DMS153 (cell line): ENCODE measurements at places on chromosomes 16 and 17.
A peak's percentile ranks its signal among the peaks of the same experiment; 100 is the strongest.

DNA sequence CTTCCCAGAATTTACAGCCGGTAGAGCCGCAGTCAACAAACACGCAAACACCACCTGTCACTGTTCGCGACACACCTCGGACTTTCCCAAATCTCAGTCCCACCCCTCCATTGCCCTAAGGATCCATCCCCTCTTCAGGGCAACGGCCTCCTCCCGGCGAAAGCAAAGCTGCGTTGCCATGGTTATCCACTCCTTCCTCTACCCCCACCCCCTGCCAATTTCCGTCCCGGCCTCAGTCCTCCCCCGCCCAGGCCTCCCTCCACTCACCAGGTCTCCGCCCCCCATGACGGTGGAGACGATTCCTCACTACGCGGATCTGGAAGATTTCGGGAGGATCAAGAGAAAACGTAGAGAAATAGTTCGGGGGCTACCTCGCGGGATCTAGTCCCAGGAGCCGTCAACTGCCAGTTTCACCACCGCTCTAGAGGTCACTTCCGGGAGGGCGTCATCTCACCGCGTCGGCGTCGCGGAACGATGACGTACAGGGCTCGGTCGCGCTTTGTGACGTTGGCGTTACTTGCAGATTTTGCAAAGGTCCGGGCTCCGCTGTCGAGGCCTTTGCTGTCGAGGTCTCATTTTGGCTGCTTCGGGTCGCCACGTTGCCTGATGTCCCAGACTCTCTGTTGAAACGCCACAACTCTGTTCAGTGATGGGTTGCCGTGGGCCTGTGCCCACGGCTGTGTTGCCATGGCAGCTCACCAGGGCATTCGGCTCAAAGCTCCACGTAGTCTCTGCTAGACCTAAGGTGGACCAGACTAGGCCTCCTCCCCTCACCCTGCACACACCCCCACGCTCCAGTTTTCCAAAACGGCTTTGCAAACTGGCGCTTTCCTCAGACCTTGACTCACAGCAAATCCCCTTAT lies at the start of gene CWC25:
Gene CWC25, minus strand, starts transcription at position 423 of the 863 bp plus-strand sequence. Its CDS starts 138 bp downstream, at position 285.
- DNase-seq = peak; percentile 82

GRCh38 chr17:55758171-55758570 lies 7.3 kb downstream of the PCTP start:
- no peak for DNase-seq

DNA sequence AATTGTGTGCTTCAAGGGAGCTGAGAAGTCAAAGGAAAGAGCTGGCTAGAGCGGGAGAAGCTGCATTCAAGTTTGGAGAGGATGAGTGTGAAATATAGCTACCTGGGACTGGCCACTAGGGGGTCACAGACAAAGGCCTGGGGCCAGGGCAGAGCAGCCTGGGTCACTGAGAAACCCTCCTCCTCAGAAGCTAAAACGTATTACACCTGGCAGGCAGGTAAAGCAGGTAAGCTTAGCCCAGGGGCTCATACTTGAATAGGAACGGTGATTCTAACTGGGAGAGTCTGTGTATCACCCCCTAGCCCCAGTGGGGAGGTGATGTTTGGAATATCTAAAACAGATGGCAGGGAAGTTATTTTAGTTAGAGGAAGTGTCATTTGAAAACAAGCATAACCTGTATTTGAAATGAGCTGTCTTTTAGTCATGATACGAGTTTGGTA lies 6.8 kb downstream of the KRT37 start:
- DNase-seq = no peak

DNA sequence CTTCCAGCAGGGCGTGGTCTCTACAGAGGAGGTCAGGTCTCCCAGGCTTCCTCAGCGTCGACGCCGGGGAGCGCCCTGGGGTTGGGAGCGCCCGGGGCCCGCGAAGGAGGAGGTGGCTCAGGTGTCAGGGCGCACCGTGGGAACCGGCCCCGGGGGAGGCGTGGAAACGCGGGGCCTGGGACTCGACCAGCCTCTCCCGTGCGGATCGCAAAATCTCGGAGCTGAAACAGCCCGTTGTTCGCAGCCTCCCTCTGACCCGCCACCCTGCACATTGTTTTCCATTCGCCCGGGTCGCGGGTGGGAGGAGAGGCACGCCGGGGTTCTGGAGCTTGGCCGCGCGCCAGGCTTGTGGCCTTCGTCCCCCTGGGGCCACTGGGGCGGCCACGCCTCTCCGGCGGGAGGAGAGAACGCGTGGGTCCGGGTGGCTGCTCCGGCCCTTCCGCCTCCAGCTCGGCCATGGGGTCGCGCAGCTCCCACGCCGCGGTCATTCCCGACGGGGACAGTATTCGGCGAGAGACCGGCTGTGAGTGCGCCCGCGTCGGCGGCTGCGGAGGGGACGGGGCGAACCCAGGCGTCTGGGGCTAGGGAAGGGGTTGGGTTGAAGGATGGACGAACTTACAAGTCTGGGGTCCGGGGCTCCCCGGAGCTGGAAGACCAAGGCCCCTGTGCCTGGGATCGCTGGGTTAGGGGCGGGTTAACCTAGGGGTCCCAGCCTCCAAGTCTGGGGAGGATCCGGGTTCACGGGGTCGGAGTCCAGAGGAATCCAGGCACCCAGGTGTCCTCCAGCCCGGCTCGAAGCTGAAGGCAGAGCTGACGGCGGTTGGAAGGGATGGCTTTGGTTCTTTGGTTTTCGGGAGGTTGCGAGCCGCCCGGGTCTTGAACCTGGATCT lies at the start of gene CHP2:
Gene CHP2, plus strand, starts transcription at position 433 of the 890 bp plus-strand sequence. Its CDS starts 24 bp downstream, at position 457.
- no peak for DNase-seq

DNA sequence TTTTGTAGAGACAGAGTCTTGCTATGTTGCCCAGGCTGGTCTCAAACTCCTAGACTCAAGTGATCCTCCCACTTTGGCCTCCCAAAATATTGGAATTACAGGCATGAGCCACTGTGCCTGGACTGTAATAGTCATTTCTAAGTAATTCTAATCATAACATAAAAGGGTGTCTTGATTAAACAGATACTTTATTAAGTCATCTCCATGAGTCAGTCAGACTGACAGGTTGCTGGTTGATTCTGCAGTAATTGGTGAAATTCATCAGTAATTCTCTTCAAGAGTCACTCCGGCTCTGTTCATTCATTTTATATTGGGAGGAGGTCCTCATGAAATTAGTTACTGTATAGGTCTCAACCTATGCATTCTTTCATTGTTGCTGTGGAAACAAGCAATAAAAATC lies 85.6 kb downstream of the SPECC1 start:
- DNase-seq = no peak

DNA sequence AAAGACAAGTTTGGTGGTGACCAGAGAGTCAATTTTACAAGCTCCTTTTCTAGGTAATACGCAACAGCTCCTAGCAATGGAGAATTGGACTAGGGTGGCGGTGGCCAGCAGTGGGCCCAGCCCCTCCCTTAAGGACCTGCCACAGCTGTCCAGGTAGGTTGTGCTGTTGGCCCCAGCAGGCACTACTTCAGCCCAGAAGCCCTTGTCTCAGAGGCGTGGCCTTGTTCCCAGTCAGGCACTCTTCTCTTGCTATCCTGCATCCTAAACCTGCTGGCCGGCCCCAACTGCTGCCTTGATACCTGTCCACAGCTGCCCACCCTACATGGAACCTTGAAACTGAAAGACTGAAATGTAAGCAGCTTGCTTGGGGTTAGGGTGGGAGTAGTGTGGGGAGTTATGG lies 989 bp upstream of the GALK1 start:
- no peak for DNase-seq

GRCh38 chr16:21656795-21657768 lies 4.7 kb upstream of the IGSF6 start:
- DNase-seq = peak; percentile 6

- DNase-seq = peak; percentile 44
These were observed 98.1 kb upstream of the SEC14L1 start for GRCh38 chr17:77042476-77043231.

DNA sequence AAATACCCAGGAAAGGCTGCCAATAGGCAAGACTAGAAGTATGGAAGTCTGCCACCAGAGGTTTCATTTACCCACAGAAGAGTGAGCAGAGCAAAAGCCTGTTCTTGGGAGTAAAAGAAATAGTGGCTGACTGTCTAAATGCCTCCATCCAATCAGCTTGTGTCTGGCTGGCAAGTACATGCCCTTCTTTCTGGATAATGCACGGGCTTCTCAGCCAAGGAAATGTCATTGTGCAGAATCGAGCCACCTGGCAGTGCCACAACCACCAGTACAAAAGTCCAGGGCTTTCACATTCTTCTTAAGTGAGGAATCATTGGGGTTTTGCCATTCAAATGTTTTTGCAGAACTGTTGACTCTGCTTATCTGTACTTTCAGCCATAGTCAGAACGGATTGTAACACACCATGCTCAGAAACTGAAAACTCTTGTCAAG lies 10.1 kb upstream of the ERCC4 start:
- DNase-seq = no peak

DNA sequence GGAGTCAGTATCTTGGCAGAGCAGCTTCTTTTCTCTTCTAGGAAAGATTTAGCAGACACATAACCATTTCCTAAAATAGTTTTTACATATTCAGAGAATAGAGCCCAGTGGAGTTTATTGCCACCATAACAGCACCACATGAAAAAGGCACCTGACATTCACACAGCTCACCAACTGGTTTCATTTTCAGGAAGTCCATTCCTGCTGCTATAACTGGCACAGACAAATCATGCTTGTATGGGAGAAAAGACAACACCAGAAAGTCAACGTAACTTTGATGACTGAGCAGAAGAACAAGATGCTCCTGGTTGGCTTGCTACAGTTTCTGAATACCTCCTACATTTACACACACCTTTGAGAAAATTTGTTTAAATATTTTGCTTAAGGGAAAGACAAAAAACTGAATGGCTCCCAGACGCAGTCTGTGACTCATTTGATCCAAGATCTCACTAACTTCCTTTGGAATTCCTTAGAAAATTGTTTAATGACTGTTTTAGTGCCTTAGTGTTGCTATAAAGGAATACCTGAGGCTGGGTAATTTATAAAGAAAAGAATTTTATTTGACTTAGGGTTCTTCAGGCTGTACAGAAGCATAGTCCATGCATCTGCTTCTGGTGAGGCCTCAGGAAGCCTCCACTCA lies 1380.6 kb downstream of the CDH8 start:
- no peak for DNase-seq

DNA sequence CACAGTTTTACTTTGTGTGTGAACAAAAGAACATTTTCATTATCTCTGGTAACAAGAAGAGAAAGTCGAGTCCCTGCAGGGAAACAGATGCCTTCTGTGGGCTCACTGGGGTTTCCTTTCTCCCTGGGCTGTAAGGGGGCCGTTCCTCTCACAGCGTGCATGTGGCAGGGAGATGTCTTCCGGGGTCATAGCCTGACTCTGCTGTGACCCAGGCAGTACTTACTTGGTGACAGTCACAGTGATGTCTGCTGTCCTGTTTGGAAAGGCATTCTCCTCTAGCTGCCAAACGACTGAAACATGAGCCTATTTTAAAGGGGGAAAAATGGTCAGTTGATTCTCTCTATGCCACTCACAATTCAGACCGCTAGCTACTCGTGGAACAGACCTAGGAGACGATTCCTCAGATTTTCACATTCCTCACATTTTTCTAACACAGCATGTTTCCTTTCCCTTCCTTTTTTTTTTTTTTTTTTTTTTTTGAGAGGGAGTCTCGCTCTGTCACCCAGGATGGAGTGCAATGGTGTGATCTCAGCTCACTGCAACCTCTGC lies 7.3 kb downstream of the HASPIN start:
- DNase-seq = no peak

GRCh38 chr17:58755269-58755576 lies 431 bp upstream of the PPM1E start:
- no peak for DNase-seq

- DNase-seq = no peak
These were observed 17.6 kb downstream of the OMG start for GRCh38 chr17:31279401-31279800.

DNA sequence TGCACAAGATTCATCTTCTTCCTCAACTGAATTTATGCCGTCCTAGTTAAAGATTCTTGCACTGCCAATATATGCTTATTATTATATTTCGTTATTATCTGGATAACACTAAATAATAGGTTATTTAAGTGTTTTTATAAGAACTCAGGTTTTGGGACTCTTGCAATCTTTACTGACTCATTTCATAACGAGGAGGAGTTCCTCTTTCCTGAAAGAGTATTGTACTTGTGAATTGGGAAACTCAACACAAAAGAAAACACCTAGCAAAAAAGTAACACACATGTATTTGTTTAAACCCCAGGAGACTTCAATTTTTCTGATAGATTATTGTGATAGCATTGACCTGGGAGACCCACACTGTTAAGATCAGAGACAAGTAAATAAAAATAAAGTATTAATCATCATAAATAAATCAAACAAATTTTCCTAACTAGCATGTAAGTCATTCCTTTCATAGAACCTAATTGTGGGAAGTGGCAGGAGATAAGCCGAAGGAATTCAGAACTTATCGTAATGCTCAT lies 505.8 kb downstream of the KCNJ2 start:
- DNase-seq = no peak

- DNase-seq = no peak
These were observed 204.7 kb downstream of the HS3ST3B1 start for GRCh38 chr17:14505606-14506005.

- no peak for DNase-seq
These were observed 15.0 kb downstream of the CA10 start for GRCh38 chr17:52143542-52143941.

- no peak for DNase-seq
These were observed 121.2 kb downstream of the SNX29 start for GRCh38 chr16:12097523-12098428.
